NCI-H1417 (cell line): ENCODE measurements at places on chromosomes 5 and 9.

DNA sequence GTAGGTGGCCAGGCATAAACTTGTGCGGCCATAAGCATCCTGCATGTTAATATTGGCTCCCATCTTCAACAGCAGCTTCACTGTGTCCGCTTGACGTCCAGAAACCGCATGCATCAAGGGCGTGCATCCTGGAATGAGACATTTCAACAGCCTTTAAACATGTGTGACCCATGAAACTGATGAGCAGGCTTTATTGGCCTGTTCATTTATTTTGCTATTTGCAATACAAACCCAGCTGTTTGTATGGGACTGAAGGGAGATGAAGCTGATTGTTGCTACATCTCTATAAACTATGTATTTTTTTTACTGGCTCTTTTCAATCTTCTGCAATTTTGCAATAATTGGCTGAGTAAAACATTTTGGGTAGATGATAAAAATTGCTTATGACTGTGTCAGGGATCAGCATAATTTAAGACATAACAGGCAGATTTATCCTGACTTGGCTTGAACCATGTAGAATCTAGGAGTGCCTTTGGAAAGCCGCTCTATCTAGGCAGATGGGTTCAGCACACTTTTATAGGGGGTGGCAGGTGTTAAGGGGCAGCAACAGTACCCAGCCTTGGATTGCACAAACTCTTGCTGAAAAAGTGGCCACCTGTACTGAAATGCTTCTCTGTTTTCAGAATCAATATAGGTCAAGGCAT lies 56.9 kb downstream of the ANKRD55 start:
- DNase-seq, result no peak

- DNase-seq, result no peak
Observed at GRCh38 chr9:37836386-37836785, 35.8 kb downstream of the DCAF10 start.

GRCh38 chr5:77662635-77663034 lies 24.1 kb upstream of the OTP start:
- no peak for DNase-seq

DNA sequence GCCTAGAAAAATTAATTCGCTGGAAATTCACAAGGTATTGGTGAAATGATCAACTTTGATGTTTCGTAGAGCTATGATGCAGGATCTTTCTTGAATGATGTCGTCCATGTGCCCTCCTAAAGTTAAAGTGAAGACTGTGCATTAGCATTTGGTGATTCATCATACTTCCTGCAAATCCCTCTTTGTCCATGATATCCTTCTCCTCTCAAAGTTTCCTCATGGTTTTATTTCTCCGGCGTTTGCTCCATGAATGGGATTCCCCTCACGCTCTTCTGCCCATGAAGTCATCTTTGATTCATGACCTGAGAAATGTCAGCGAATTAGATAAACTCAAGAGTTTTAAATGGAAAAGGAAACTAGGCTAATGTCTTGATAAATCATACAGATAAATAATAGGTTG lies 372.7 kb downstream of the PSAT1 start:
- DNase-seq, result no peak

DNA sequence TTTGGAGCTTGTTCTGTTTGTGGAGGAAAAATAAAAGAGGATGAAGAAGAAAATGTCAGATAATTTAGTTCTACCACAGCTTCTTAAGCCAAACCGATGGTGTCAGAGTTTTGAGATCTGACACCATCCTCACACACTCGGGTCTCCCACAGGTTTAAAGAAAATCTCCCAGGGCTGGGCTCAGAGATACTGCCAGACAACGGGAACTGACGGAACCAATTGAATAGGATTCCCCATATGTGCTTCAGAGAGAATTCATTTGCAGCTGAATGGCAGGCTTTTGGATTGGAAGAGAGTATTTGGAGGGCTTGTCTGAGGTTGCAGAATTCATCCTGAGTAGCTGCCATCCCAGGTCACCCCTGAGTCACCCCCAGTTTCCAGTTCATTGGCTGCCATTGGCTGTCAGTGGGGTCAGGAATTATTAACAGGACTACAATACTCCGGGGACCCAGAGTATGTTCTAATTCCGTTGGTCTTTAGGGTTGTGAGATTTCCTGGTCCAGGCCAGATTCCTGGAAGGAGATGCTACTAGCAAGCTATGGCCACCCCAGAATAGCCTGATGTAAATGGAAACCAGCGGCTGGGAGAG lies 131.3 kb downstream of the PDZD2 start:
- DNase-seq, result no peak

DNA sequence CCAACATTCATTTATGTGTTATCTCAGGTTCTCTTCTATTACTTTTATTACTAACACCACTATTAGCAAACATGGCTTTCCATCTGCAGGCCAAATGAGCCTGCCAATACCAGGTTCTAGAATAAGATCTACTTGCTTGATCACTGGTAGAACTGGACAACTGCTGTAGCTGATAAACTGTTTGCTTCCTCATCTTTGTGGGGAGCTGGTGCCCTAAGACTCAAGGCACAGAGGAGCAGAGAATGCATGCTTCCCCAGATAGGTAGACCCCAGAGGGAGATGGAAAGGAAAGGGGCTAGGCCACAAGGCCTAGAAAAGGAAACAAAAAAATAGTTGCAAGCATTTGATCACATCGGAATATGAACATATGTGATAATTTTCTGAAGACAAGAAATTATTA lies 30.7 kb upstream of the AUH start:
- no peak for DNase-seq

GRCh38 chr5:37604290-37604689 lies 225.2 kb downstream of the WDR70 start:
- no peak for DNase-seq

GRCh38 chr5:164422400-164422799 lies 917.0 kb downstream of the MAT2B start:
- no peak for DNase-seq

DNA sequence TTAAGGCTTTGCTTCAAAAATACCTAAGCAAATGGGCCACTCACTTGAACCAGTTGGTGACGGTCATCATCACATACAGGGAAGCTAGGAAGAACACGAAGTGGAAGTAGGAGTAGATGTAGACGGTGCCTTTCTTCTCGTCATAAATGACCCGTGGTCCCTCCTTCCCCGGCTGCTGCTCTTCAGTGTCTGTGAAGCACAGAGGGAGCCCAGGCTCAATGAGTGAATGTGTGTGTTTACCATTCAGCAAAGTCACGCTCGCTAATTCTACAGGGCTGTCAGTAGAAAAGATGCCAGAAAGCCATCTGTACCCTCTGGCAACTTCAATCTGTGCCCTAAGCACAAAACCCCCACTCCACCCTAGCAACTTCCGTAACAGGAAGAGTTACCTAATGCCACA lies 109.8 kb downstream of the SERINC5 start:
- no peak for DNase-seq

GRCh38 chr9:88433583-88434255 lies 45.5 kb downstream of the SPIN1 start:
- no peak for DNase-seq

DNA sequence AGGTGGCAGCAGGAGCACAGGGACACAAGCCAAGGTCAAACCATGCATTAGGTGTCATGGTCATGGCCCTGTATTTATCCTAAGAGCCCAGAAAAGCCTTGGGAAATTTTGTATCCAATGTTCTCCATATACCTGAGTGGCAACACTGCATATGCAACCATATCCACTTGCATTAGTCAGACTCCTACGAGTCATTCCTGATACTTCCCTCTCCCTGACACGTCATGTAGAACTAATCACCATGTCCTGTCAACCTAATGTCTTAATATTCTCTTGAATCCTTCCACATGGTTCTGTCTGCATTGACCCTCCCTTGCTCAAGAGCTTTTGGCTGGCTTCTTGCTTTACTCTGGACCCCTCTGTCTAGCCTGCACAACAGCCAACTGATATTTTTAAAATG lies 9.4 kb downstream of the SCGB3A2 start:
- no peak for DNase-seq

DNA sequence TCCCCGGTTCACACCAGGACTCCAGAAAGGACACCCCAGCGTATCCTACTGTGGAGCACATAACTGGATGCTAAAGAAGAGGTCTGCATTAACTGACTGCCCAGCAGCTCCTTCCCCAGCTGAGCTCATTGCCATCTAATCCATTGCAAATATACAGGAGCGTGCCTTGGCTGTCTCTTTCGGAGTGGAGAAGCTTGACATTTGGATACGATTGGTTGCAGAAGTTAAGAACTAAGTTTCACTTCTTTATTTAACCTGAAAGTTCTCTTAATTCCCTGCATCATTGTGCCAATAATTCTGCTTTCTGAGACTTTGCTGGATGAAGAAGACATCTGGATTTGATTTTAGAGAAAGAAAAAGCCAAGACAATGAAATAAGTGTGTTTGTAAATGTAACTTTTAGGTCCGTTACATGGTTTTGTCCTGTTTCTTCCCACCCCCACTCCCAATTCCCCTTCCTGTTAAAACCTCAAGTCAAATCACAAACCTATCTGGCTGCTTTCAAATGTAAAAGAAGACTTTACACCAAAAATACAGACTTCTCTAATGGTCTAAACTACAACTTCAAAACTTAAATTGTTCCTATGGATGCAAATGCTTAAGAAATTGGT lies 33.9 kb downstream of the TAS2R1 start:
- no peak for DNase-seq

- DNase-seq, result no peak
Observed at GRCh38 chr5:10538789-10539686, 24.8 kb upstream of the ANKRD33B start.

- no peak for DNase-seq
Observed at GRCh38 chr5:109703829-109704228, 14.1 kb downstream of the MAN2A1 start.

- no peak for DNase-seq
Observed at GRCh38 chr5:36897616-36898015, 21.0 kb downstream of the NIPBL start.

GRCh38 chr9:76595645-76596044 lies 136.7 kb downstream of the GCNT1 start:
- no peak for DNase-seq

- DNase-seq, result no peak
Observed at GRCh38 chr5:42547141-42547540, 123.9 kb downstream of the GHR start.

- DNase-seq, result no peak
Observed at GRCh38 chr9:69678843-69679538, 6.8 kb upstream of the APBA1 start.

DNA sequence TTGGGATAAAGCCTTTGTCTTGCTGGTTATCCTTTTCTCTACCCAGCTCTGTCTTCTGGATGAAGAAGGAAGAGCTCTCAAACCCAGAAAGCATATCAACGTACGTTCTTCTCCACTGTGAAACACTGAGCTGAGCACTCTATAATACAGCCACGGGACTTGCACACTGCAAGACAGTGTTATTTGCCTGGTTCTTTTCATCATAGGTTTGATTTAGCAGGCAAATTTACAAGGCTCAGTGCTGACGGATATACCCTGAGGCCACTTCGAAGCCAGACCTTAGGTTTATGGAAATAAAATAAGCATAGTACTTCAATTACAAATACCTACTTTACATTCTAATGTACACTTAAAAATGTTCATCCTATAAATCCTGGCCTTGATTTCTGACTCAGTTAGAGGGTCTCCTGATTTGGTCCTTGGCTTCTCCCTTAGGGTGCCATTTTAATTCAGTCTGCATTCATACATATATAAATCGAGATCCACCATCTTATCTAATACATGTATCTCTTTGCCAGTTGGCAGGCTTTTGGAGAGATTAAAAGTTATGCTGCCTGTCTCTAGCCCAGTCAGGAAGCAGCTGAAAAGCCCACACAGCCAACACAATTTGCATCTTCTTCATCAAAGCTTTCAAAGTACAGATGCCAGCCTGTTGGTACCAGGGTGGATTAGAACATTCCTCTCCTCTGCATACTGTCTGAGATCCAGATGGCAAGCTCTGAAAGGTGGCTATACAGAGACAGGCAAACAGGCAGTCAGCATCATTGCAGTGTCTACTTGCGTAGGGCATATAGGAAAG lies 194.4 kb downstream of the DEPDC1B start:
- DNase-seq, result no peak
